ENCODE measurements at places on chromosomes 13 and 19. TPM values are rescaled to one million over a fixed set of nuclear protein-coding genes. Genes with fewer than 3 reads are reported as not detected.
A peak's percentile ranks its signal among the peaks of the same experiment; 100 is the strongest.

GRCh38 chr19:28027116-28027515 is 1185.8 kb downstream of the UQCRFS1 start:
- no peak overlapping the region for H3K4me3 ChIP-seq
- no peak overlapping the region for H3K27ac ChIP-seq
- H3K27me3 ChIP-seq, result no peaks in the 10 kb centered on the region
- H3K4me1 ChIP-seq, result no peaks in the 10 kb centered on the region
- no peak for DNase-seq
- H3K36me3 ChIP-seq, result peaks cover 1% of the 10 kb centered on the region

GRCh38 chr13:23578411-23579071 is 8.3 kb downstream of the TNFRSF19 start:
- H3K4me1 ChIP-seq, result peaks cover 34% of the 10 kb centered on the region
- H3K4me3 ChIP-seq, result peak overlapping the region; percentile 53
- peak; percentile 78 for DNase-seq

DNA sequence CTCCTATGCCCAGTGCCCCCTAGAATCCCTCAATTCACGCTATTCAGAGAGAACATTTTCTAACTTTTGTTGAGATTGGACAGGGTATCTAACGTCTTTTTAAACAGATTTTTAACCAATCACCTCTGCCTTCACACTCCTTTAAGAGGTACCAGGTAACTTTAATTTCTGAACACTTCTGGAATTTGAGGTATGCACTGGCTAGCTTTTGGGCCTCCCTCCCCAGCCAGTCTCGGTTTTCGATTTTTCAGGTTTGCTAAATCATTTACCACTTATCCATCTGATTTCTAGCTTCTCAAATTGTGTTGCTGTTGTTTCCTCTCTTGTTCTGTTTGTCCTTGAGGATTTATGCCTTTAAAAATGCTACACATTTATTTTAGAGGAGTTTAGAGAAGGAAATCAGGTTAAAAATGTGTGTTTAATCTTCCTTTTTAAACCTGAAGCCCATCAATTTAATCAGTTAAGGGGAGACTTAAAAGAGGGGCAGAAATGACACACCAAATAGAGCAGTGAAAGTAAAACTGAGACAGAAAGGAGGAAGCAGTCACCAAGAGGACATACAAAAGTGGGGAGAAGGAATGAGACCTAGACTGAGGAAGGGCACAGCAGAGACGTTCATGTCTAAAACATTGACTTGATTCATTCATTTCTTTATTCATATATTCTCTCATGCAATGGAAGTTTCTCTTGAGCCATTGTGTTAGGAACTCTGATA is 139.6 kb upstream of the HTR2A start:
- H3K27me3 ChIP-seq, result peaks cover 10% of the 10 kb centered on the region
- H3K4me1 ChIP-seq, result no peaks in the 10 kb centered on the region
- no peak overlapping the region for H3K27ac ChIP-seq
- H3K36me3 ChIP-seq, result no peaks in the 10 kb centered on the region
- no peak for DNase-seq

DNA sequence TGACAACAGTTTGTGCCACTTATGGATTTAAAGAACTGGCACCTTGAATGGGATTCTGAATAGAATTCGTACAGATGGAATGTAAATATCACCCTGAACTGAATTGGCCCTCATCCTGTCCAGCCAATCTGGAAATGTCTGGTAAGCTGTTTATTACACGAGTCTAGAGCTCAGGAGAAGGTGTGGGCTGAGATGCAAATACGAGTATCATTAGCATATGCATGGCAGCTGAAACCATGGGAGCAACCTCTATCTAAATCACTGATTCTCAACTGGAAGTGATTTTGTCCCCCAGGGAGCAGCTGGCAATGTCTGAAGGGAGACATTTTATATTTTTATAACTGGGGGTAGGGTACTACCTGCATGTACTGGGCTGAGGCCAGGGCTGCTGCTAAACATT is 15.6 kb upstream of the VWA8 start:
- peaks cover 7% of the 10 kb centered on the region for H3K4me1 ChIP-seq
- no peak overlapping the region for H3K4me3 ChIP-seq
- H3K27ac ChIP-seq, result no peak overlapping the region
- DNase-seq, result no peak
- H3K27me3 ChIP-seq, result no peaks in the 10 kb centered on the region

DNA sequence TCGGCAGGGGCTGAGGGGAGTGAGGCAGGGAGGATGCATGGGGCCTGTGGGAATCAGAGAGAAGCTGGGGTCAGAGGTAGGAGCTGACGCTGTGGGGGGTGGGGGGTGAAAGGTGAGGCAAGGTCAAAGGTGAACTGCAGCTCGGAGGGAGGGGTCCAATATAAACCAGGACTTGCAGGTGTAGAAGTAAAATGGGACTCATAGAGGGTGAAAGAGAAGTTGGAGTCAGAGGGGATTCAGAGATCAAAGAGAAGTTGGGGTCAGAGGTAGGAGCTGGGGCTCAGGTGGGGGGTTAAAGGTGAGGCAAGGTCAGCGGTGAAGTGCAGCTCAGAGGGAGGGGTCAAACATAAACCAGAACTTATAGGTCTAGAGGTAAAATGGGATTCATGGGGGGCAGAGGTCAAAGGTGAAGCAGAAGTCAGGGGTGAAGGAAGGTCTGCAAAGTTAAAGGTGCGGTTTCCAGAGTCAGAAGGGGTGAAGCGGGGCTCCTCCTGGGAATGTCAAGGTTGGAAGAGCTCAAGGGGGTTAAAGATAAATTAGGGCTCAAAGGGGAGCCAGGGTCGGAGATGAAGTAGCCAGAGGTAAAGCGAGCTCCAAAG is 7.6 kb downstream of the TUBB4A start:
- H3K4me1 ChIP-seq, result peaks cover 21% of the 10 kb centered on the region
- DNase-seq, result no peak
- no peak overlapping the region for H3K27ac ChIP-seq
- no peak overlapping the region for H3K4me3 ChIP-seq
- no peaks in the 10 kb centered on the region for H3K27me3 ChIP-seq
- peaks cover 5% of the 10 kb centered on the region for H3K36me3 ChIP-seq

GRCh38 chr13:94858856-94859255 is 146.5 kb upstream of the SOX21 start:
- peaks cover 11% of the 10 kb centered on the region for H3K27me3 ChIP-seq
- DNase-seq, result no peak
- H3K4me3 ChIP-seq, result no peak overlapping the region
- H3K4me1 ChIP-seq, result peaks cover 7% of the 10 kb centered on the region

- H3K27me3 ChIP-seq, result peaks cover 19% of the 10 kb centered on the region
- DNase-seq, result no peak
- H3K4me1 ChIP-seq, result no peaks in the 10 kb centered on the region
- no peak overlapping the region for H3K27ac ChIP-seq
- no peak overlapping the region for H3K4me3 ChIP-seq
- no peaks in the 10 kb centered on the region for H3K36me3 ChIP-seq
Observed at GRCh38 chr13:100069278-100069677, 19.6 kb upstream of the PCCA start.

Gene TRPC4
- total RNA-seq, result not detected

Gene ZNF442
- total RNA-seq, result 3.1 TPM

Gene FFAR1
- total RNA-seq, result 1.4 TPM

Gene ZNF221
- 3.5 TPM for total RNA-seq

Gene GPR18
- 12.4 TPM for total RNA-seq
